Activated naive CD4-positive, alpha-beta T cell treated with Interleukin-2 at 50 U/mL for 16 hours (primary cell): ENCODE measurements at places on chromosomes 1 and 21.

DNA sequence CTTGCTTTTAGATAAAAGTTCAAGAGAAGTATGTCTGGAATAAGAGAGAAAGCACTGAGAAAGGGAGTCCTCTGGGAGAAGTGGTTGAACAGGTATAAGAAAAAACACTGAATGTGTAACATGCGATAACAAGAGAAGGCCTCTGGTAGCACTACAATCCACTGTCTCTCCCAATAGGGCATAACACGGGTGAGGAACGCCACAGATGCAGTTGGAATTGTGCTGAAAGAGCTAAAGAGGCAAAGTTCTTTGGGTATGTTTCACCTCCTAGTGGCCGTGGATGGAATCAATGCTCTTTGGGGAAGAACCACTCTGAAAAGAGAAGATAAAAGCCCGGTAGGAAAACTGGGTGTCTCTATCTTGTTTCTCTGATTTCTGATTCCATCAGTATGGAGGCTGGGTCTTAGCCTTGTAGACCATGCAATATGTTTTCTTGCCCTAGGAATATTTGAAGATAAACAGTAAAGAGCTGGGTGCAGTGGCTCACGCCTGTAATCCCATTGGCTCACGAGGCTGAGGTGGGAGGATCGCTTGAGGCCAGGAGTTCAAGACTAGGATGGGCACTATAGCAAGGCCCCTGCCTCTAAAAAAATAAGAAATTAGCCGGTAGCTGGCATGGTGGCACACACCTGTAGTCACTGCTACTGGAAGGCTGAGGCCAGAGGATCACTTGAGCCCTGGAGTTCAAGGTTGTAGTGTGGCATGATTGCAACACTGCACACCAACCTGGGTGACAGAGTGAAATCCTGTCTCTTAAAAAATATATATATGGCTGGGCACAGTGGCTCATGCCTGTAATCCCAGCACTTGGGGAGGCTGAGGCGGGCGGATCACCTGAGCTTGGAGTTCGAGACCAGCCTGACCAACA is 40.4 kb downstream of the DAP3 start:
- no peak for DNase-seq

GRCh38 chr21:44267655-44268142 is 6.0 kb upstream of the DNMT3L start:
- no peak for DNase-seq

DNA sequence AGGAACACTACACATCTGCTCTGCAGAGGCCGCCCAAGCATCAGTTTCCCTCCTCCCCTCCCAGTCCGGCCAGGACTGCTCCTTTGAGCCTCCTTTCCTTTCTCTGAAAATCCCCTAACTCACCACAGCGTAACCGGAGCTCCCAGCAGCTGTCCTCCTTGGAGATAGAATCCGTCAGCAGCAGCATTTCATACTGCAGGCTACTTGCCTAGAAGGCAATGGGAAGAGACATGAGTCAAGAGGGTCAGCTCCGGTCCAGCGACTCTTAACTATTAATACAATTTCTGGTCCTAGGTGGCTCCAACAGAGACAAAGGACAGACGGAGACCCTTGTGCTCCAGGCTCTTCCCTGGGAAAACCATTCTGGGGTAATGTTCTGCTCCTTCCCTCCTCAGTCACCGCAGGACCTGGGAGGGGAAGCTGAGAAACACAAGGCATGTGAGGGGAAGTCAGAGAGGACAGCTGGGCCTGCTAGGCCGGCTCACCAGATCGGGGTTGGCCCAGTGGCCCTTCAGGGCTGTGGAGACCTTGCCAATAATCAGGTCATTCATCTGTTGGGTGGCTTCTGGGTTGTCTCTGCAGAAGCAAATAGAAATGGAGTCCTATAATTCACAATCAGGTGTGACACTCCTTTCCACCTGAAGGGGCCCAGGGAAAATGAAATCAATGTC is 99.7 kb downstream of the UBR4 start:
- no peak for DNase-seq

DNA sequence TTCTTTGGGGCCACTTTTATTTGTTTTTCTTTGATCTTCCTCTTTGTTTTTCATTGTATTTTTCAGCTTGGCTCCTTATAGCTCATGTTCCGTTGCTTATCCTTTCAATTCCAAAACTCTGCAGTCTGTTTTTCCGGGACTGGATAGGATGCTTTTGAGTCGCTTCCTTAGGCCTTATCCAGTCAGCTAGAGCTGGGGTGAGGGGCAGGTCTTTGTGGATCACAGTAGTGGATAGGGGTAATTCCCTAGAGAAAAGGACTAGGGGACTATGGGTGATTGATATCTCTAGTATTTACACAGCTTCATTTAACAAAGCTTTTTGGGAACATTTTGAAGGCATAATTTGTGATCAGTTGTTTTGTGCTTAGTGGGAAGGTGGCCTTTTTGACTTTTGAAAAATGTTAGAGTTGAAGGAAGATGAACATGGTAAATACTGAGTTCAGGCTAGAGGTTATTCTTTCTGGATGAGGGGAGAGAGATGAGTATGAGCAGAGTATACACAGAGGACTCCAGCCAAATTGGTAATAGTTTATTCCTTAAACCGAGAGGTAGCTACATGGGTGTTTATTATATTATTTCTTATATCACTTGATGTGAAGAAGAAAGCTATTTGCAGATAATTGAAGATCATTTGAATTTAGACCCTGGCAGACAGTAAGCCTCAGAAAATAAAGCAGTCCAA is 22.5 kb downstream of the CEP350 start:
- DNase-seq, result no peak

- DNase-seq, result peak; percentile 17
Measured at GRCh38 chr1:14923727-14924452, 229.7 kb upstream of the TMEM51 start.

DNA sequence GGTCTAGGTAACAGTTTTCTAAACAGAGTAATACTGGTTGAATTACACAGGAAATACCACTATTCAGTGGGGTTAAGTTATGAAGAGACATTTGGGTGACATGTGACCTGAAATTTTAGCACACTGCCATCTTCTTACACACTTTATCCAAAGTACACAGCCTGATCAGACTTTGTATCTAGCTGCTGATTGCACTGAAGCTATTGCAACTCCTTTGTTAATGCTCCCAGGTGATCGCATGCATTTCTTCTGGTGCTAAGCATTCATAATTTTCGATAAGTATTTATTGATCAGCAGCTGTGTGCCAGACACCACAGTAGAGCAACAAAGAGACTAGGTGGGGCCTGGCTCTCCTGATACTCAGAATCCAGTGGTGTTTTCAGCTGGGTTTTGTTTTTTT is 52.4 kb downstream of the AK4 start:
- no peak for DNase-seq

DNA sequence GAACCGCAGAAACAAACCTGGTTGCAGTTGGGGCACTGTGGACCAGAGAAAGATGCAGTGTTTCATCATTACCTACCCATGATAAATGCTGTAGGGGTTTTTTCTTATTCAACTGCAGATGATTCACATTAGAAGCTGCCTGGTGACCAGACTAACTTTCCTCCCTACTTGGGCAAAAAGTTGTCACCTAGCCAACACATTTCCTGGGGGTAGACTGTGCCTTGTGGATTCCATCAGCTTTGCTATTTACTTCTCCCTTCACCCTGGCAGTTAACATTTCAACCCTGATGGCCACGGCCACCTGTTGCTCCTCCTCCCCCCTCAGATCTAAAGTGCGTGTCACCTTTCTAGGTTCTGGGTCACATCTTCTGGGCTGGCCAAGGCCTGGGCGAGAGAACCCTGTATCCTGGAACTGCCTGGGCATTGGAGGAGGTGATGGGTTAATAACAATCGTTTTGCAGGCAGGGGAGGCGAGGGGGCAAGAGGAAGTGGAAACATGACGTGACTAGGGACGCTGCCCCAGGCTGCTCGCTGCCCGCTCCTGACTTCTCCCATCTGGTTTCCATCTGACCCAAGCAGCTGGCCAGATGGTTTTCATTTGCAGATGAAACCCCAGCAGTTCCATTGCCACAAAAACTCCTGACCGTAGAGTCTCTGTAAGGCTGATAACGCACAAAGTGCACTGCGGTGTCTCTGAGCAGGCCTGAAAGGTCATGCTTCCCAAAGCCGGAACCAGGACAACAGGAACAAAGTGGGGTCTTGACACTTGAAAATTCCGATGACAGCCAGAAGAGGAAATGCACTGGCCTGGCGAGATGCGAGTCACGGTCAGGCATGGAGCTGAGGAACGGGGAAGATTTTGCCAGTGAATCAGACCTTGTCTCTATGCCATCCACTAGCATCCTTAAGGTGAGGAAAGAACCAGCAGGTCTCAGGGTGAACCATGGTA is 36.6 kb downstream of the CAPZB start:
- peak; percentile 43 for DNase-seq

- no peak for DNase-seq
Measured at GRCh38 chr21:26007951-26008498, 162.5 kb downstream of the APP start.

DNA sequence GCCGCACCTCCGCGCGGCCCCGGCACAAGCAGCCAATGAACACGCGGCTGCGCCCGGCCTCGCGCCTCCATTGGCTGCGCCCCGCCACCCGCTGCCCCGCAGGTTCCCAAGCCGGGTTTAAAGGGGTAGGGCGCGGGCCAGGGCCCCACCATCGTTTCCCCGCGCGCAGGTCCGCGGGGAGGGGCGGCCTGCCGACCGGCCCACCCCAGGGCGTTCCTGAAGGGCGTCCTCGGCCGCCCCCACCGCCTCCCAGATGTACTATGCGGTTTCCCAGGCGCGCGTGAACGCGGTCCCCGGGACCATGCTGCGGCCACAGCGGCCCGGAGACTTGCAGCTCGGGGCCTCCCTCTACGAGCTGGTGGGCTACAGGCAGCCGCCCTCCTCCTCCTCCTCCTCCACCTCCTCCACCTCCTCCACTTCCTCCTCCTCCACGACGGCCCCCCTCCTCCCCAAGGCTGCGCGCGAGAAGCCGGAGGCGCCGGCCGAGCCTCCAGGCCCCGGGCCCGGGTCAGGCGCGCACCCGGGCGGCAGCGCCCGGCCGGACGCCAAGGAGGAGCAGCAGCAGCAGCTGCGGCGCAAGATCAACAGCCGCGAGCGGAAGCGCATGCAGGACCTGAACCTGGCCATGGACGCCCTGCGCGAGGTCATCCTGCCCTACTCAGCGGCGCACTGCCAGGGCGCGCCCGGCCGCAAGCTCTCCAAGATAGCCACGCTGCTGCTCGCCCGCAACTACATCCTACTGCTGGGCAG is at the start of gene OLIG1:
Gene OLIG1, plus strand, starts transcription at position 148 of the 750 bp plus-strand sequence. Its CDS starts 106 bp downstream, at position 254.
- peak; percentile 23 for DNase-seq

GRCh38 chr1:31183927-31184554 is 55.6 kb downstream of the NKAIN1 start:
- DNase-seq, result peak; percentile 23

GRCh38 chr1:3541465-3541864 is 69.8 kb downstream of the MEGF6 start:
- DNase-seq, result no peak

GRCh38 chr1:223137455-223138085 is 5.5 kb downstream of the TLR5 start:
- DNase-seq, result no peak

- no peak for DNase-seq
Measured at GRCh38 chr1:37752213-37752582, 12.7 kb downstream of the EPHA10 start.

DNA sequence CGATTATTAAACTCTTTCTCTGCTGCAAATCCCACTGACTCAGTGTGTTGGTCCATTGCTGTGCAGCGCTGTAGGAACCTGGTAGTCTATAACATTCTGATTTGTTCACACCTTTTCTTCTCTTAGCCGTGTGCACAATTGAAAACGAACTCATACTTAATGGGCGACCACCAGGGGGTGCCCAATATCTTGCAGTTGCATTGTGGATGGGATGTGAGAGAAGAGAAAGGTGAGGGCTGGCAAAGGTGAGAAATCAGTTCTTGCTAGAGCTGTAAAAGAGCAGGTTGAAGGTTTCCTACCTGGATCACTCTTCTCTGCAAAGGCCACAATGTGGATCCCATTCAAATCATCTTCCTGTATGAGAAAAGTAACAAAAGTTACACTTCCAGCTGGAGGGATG is 51.0 kb downstream of the CASQ2 start:
- DNase-seq, result no peak

DNA sequence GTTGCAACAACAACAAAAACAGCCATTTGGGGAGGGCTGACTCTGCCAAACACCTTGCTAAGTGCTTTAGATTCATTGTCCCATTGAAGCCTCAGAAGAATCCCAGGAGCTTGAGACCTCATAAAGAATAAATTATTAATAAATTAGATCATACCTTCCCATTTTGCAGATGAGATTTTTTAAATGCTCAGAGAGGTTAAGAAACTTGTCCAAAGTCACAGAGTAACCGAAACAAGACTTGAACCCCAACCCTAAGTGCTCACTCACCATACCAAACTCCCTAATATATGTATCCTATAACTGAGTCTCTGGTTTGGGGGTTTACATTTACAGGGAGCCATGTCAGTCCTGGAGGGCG is 3.6 kb downstream of the CRYBG2 start:
- DNase-seq, result no peak

DNA sequence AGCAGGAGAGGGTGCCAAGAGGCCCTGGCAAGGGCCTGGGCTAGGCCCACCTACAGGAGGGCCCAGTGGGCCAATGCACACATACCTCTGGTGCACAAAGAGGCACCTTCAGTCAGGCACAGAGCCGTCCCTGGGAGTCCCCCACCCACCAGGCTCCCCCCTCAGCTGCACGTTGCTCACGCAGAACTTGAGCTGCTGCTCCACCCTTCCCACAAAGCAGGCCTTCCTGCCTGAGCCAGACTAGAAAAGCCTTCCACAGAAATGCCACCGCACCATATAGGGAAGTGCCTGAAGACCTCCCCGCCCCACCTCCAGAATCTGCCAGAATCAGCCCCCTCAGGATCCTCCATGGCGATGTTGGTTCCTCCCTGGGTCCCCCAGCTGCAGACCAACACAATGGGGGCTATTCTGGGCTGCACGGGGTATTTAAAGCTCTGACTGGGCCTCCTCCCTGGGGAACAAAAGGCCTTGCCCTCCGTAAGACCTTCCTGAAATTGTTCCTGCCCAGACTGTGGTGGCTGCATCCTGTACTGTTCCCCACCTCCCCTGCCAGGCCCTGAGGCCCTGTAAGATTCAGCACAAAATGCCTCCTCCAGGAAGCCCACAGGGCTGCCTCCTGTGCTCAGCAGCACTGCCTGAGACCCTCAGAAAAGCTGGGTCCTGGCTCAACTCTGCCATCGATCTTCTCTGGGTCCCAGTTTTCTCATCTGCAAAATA is 27.2 kb downstream of the HSPG2 start:
- DNase-seq, result peak; percentile 3

GRCh38 chr21:29293495-29293894 is 5.2 kb upstream of the BACH1 start:
- no peak for DNase-seq

GRCh38 chr21:36245649-36246048 is 74.3 kb upstream of the MORC3 start:
- no peak for DNase-seq

DNA sequence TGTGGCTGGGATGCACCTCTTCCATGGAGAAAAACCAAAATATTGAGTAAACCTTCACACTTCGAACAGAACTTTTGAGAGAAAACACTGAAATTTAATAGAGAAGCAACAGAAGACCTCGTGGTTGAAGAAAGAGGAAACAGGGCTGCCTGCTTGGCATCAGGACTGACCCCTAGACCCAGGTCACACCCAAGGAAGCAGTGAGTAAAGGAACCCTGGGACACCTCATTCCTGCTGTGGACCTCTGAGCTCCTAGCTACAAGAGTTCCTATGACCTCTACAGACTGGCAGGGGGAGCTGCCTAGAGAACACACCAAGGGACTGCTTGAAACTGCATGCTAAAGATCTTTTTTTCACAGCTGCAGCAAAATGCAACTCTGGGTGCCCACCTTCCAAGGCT is 67.8 kb downstream of the FASLG start:
- DNase-seq, result no peak
